ENCODE measurements at places on chromosomes 4 and X.

GRCh38 chrX:19852014-19853005, 35.1 kb downstream of the SH3KBP1 start:
- DNase-seq, result no peak

DNA sequence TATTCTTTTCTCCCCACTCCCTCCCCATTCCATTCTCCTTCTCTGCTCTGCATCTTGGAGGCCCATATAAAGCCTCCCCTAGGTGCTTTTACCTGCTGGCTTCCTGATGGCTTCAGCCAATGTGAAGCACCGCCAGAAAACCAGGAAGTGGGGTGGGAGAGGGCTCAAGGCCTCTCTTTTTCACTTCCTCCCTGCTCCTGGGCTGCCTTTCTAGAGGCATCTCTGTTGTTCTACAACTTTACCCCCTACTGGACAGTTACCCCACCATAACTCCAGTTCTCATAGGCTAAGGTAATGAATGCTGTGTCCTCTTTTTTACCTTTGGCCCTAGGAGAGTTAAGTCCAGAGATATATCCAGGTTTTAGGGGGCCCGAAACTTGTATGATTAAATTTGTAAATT, 62.4 kb upstream of the PPARGC1A start:
- no peak for DNase-seq

GRCh38 chr4:139540161-139540560, 15.9 kb downstream of the SETD7 start:
- DNase-seq, result no peak

GRCh38 chr4:122798101-122798500, 28.5 kb upstream of the FGF2 start:
- no peak for DNase-seq

DNA sequence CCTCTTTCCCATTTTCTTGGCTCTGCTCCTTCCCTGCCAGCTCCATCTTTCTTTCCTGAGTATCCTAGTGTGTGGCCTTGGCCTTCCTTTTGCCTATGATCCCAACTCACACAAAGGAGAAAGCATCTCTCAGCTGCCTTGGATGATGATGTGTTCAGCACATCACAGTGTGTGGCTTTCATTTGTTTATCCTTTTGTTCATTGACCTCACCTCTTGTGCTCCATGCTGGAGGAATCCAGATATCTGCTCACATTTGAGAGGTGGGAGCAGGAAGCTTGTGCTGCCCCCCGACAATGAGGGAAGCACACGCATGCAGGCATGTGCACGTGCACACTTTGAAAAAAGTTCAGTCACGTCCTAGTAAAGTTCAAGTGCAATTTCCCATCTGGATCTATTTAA, 131.0 kb downstream of the SMIM20 start:
- no peak for DNase-seq

GRCh38 chr4:120939693-120940092, 17.2 kb upstream of the PRDM5 start:
- DNase-seq, result no peak

DNA sequence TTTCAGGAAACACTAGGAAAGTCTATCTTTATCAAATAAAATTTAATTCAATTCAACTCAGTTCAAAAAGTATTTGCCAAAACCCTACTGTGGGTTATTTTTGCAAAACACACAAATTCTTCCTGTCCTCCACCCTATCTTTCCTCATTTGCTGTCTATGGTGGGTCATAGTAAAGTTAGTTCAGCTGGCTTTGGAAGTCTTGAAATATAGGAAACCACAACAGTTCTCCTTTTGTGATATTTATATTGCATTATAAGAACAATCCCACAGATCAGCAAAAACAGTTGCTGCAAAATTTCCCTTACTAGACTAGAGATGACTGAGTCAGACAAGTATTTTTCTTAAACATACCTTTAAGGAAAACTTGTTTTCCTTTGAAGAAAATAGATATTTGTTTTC, 22.2 kb downstream of the CYBB start:
- DNase-seq, result no peak

DNA sequence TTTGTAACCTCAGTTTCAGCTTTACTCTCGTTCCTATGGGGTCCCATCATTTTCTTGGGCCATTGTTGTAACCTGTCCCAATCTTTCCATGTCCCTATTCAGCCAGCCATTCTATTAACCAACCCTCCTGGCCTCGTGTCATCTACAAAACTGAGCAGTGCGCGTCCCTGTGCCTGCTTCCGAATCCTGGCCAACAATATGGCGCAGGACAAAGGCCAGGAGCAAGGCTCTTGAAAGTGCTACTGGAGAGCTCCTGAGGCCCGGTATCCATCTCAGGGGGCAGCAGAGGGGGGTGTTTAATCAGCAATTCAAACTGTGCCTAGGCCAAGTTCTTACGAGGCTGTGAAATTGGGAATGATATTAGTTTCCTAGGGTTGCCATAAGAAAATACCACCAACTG, 41.2 kb upstream of the APLN start:
- no peak for DNase-seq

GRCh38 chr4:10040049-10040892, 19.0 kb upstream of the SLC2A9 start:
- DNase-seq, result no peak

- DNase-seq, result no peak
These were observed 42.6 kb downstream of the RGS12 start for GRCh38 chr4:3335385-3335784.

DNA sequence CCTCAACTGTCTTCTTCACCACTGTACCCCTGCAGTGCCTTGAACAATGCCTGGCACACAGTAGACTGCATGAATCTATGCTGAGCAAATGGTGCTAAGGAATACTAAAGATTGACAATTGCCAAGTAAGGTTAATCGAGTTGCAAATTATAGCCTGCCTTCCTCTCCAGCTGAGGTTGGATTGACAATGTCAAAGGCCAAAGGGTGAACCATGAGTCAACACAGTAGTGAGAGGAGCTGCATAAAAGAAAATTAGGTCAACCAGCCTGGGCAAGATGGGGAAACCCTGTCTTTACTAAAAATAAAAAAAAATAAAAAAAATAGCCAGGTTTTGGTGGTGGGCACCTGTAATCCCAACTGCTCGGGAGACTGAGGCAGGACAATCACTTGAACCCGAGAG, 97.1 kb upstream of the BMPR1B start:
- no peak for DNase-seq

Data from NCI-H1694 (cell line).